Foreskin keratinocyte (primary cell): ENCODE measurements at places on chromosomes 5 and 9. TPM values are rescaled to one million over a fixed set of nuclear protein-coding genes. Genes with fewer than 3 reads are reported as not detected.

The AGXT2 gene
- not detected in 2 replicates for polyA plus RNA-seq

- DNase-seq = no peak
Observed at GRCh38 chr5:111805071-111805470, 48.1 kb upstream of the NREP start.

The PCDHGA8 gene
- 0.02 TPM in 2 replicates for polyA plus RNA-seq

The CBY3 gene
- polyA plus RNA-seq = not detected in 2 replicates

DNA sequence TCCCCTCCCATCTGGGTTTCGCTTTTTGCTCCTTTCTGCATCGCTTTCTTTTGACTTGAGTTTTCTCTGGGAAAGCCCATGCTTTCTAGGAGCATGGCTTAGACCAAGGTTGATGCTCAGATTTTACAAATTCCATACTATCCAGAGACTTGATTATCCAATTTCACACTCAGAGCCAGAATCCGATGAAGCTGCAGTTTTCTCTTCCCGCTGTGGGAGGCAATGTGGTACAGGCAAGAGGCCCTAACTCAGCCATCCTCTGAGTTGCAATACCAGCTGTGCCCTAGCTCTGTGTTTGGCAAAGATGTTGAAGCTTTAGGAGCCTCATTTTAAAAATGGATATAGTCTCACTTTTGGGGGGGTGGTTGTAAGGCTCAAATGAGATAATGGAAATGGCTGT lies 85.1 kb downstream of the BRINP1 start:
- no peak for DNase-seq
